ENCODE measurements at places on chromosomes 13 and 19.

- no peak for DNase-seq
Measured at GRCh38 chr13:36778083-36778671, 40.8 kb upstream of the RFXAP start.

GRCh38 chr19:18262144-18262543, 12.1 kb downstream of the IQCN start:
- DNase-seq: no peak

DNA sequence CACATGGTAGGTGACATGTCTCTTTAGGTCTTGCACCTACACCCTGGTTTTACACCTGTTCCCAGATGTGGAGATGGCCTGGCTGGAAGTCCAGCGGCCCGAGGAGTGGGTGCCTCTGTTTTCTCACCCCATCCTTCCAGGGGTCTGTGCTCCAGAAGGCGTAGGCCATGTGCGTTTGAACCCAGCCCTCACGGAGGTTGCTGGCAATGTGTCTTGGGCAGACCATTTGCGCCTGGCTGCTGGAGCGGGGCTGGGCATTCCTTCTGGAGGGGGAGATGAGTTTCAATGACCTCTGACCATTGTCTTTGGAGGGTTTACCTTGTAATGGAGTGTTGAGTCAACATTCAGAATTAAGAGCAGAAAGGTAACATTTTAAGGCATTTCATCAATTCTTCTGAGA, 54.8 kb upstream of the ZNF536 start:
- DNase-seq: no peak

GRCh38 chr19:39181500-39182173, 15.1 kb upstream of the NCCRP1 start:
- DNase-seq: no peak

DNA sequence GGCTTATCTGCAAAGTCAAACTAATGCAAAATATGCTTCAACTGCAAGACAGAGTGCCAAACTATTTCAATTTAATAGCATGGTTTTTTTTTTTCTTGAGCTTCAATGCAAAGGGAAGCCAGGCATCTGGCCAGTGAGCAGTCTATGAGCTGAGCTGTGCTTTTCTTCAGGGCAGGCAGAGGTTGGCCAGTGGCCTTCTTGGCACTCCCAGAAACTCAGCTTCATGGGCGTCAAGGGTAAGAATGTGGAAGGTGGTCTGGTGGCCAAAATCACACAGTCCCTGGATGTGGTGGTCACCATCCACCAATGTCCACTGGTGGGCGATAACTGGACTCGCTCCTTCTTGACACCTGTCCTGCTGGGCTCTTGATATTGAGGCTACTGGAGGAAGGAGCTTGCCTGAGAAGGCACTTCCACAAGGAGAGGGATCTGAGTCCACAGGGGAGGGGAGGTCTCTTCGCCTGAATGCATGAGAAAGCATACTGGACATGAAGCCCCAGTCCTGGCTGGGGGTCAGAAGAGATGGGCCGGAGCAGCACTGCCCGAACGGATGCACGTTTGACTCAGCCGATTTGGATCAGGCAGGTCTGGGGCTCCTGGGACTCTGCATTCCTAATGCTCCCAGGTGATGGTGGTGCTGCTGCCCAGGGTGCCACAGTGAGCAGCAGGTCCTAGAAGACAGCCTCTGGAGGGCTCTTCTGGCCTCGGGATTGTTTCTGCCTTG, 17.1 kb downstream of the COL4A2 start:
- no peak for DNase-seq

- DNase-seq: no peak
Measured at GRCh38 chr13:112014857-112015256, 52.1 kb upstream of the SOX1 start.

DNA sequence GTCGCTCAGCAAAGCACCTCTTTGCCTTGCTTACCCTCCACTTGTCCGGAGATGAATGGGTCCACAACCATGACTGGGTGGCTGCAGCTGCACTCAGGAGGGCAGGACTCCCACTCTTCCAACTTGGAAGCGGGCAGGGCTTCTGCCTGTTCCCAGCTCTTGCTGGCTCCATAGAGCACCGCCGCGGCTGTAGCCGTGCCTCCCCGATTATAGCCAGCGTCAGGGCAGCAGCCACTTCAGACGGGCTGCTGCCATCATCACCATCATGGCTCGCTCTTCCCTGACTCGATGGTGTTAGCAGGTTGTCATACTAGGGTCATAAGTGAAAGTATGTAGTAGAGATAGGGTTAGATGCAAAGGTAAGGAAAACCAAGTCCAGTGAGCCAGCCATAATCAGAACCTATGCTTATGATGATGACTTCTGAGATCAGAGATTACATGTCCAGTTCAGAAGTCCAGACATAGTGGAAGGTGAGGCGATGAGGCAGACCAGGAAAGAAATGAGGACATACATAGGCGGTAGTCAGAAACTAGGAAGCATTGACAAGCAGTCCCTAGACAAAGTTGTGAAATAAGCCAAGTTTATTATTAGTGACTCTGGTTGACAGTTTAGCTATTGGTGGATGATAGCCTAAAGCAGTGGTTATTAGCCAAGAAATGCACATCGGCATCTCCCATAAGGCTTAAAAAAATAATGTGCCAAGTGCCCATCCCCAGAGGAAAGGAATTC, 4.4 kb upstream of the INTS6 start:
- no peak for DNase-seq

- DNase-seq: peak; percentile 86
Measured at GRCh38 chr19:41351339-41352245, 2.1 kb downstream of the TGFB1 start.

DNA sequence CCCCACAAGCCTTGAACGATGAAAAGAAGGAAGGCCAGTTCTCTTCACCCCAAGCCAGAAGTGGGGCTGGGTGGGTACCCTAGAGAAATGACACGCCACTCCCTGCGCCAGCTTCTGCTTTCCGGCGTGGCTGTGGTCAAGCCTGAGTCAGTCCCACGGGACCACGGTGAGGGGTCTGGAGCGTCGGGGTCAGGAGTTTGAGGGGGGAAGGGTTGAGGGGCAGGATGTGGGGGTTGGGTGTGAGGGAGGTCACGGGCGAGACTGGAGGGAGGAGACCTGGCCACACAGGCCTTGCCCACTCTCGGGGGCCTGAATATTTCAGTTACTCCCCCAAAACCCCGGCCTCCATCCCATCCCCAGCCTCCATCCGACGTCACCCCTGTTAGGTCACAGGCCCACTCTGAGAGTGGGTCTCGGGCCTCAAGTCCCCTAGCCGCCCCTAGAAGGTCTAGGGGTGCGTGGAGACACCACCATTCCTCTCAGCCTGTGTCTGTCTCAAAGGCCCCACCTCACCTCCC, 500 bp upstream of the IFI30 start:
- DNase-seq: no peak

GRCh38 chr19:33860312-33861090, 63.8 kb downstream of the KCTD15 start:
- no peak for DNase-seq

GRCh38 chr19:1860821-1861598, 2.4 kb downstream of the KLF16 start:
- DNase-seq: no peak

GRCh38 chr19:4773047-4773640, 18.4 kb upstream of the FEM1A start:
- no peak for DNase-seq

DNA sequence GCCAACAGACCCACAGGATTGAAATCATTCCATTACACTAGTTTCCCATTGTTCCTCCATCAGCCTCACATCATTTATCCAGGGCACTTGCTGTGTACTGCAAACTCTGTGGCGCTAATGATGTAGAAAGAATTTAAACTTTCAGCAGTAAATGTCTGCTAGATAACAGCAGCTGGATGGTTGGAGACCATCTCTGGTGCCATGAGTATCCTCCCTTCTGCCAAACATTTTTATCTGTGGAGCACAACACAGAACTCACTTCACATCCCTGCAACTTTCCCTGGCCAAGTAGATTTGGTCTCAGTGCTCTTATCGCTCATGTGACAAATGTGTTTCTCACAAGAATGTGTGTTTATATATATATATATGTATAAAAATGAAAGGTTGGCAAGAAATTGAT, 481.9 kb downstream of the FGF9 start:
- DNase-seq: no peak
